ENCODE measurements at places on chromosomes 2 and 18. TPM values are rescaled to one million over a fixed set of nuclear protein-coding genes. Genes with fewer than 3 reads are reported as not detected.

The SIX2 gene
- total RNA-seq: 2.5 TPM

The UGT1A8 gene
- total RNA-seq: 0.06 TPM

The AMER3 gene
- total RNA-seq: not detected

The MAPK4 gene
- total RNA-seq: 0.15 TPM

The RFX8 gene
- total RNA-seq: not detected

The SCN3A gene
- not detected for total RNA-seq

The OSBPL1A gene
- total RNA-seq: 20.0 TPM

The RASGRP3 gene
- total RNA-seq: 0.81 TPM

The TMEM247 gene
- total RNA-seq: not detected

The UGT1A3 gene
- not detected for total RNA-seq

The HOXD13 gene
- total RNA-seq: 0.19 TPM

The TGOLN2 gene
- total RNA-seq: 121 TPM

The AGXT gene
- not detected for total RNA-seq

The EIF2B4 gene
- 53.9 TPM for total RNA-seq

The MLPH gene
- 225 TPM for total RNA-seq

The SSB gene
- 143 TPM for total RNA-seq

The LRRTM1 gene
- not detected for total RNA-seq

The GTF2A1L gene
- not detected for total RNA-seq
